HTR-8/SVneo (cell line): ENCODE measurements at places on chromosomes 7 and 10.
A peak's percentile ranks its signal among the peaks of the same experiment; 100 is the strongest.

GRCh38 chr7:144023171-144023827 lies 23.2 kb downstream of the OR6B1 start:
- no peak for DNase-seq

- no peak for DNase-seq
Measured at GRCh38 chr7:116501425-116502167, 2.1 kb downstream of the CAV2 start.

GRCh38 chr10:22049635-22050034 lies 46.1 kb upstream of the DNAJC1 start:
- no peak for DNase-seq

GRCh38 chr7:155491812-155492211 lies 33.9 kb downstream of the EN2 start:
- DNase-seq: no peak

- DNase-seq: peak; percentile 23
Measured at GRCh38 chr10:61942604-61943461, 41.3 kb downstream of the ARID5B start.

DNA sequence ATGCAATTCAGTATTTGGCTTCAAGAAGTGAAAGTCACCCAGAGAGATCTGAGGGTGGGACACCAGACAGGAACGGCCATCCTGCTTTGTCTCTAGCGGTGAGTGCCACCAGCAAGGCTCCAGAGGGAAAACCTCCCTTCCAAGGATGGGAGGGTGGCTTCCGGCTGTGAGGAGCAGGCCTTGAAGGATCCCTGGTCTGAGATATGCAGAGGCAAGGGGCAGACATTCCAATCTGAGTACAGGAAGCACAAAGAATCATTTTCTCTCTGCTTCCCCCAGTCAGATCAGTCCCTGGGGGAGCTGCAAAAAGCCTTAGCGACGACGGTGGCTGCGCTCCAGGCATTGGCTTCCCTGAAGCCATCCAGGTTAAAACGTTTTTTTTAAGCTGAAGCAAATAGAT lies 167.4 kb downstream of the TEX36 start:
- no peak for DNase-seq

GRCh38 chr10:43195557-43195956 lies 57.3 kb downstream of the CSGALNACT2 start:
- no peak for DNase-seq

DNA sequence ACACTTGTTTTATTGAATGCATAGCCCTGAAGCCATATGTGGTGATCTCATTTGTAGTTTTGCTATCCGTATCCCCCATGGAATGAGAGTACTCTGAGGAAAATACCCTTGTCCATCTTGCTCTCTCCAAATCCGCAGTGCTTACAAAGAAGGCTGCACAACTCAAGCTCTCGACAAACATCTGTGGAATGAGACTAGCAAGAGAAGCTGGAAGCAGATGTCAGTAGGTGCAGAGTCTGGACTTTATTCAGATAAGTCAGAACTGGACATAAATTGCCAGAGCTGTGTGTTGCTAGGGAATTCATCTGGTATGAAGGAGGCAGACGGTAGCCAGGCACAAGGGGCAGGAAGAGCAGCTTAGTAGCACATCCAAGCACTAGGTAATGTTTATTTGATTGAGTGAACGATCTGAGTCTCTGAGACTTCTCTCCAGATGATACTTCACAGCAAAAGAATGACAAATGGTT lies 1046.2 kb downstream of the XPNPEP1 start:
- DNase-seq: no peak

DNA sequence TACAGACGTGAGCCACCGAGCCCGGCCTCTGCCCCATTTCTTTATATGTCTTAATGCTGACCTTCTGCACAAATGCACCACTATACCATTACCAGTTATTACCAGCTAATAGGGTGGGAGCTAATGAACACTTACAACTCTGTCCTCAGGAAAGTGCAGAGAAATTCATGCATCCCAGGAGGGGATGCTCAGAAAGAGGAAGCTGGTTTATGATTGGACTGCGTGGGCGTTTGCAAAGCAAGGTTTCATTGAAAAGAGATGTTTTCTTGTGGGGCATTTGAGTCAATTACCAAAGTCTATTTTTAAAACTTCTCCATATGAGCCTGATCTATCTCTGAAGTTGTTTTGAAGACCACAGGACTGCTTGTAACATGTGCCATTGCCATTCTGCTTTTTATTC lies 417.7 kb upstream of the CELF2 start:
- DNase-seq: no peak

- DNase-seq: no peak
Measured at GRCh38 chr10:16478801-16479200, 42.0 kb downstream of the PTER start.
